Tongue (tissue), 3 donors: ENCODE measurements at places on chromosomes 12 and 14.

GRCh38 chr12:100741084-100741711 lies 53.4 kb upstream of the ANO4 start:
- peak; percentile 63 for DNase-seq

- no peak for DNase-seq
These were observed 29.4 kb downstream of the SCN8A start for GRCh38 chr12:51620448-51620847.

- DNase-seq: peak; percentile 73
These were observed 97.3 kb downstream of the ESR2 start for GRCh38 chr14:64196814-64197411.

DNA sequence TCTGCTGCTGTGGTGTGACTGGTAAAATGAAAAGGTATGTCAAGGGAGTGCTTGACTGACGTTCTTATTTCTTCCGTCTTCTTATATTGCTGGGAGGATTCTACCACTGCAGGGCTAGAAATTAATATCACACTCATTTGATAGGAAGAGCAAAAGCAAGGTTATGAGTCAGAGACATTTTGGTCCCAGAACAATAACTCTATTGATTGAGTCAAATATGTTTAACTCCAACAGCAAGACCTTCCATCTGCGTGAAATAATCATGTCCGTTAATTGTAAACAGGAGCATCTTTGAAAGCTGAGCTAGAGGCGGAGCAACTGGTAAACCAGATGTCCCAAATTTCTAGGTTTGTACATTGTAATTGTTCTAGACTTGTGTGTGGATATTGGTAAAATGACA lies 1293.6 kb downstream of the AACS start:
- DNase-seq: no peak

- no peak for DNase-seq
These were observed 1300.5 kb upstream of the TMEM132C start for GRCh38 chr12:126966498-126966897.
